CD4-positive, alpha-beta T cell (primary cell): ENCODE measurements at places on chromosomes 6 and 20.

GRCh38 chr6:111606620-111607115 is 990 bp upstream of the TRAF3IP2 start:
- no peak for DNase-seq

DNA sequence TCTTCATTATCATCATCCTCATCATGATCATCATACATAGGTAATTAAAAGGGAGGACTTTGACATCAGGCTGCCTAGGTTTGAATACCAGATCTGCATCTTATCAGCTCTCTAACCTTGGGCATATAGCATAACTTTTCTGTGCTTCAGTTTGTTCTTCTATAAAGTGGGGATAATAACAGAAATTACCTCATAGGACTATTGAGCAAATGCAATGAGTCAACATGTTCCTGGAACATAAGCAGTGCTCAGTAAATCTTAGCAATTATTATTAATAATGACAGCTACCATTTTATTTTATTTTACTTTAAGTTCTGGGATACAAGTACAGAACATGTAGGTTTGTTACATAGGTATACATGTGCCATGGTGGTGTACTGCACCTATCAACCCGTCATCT is 7.2 kb downstream of the C20orf202 start:
- no peak for DNase-seq

DNA sequence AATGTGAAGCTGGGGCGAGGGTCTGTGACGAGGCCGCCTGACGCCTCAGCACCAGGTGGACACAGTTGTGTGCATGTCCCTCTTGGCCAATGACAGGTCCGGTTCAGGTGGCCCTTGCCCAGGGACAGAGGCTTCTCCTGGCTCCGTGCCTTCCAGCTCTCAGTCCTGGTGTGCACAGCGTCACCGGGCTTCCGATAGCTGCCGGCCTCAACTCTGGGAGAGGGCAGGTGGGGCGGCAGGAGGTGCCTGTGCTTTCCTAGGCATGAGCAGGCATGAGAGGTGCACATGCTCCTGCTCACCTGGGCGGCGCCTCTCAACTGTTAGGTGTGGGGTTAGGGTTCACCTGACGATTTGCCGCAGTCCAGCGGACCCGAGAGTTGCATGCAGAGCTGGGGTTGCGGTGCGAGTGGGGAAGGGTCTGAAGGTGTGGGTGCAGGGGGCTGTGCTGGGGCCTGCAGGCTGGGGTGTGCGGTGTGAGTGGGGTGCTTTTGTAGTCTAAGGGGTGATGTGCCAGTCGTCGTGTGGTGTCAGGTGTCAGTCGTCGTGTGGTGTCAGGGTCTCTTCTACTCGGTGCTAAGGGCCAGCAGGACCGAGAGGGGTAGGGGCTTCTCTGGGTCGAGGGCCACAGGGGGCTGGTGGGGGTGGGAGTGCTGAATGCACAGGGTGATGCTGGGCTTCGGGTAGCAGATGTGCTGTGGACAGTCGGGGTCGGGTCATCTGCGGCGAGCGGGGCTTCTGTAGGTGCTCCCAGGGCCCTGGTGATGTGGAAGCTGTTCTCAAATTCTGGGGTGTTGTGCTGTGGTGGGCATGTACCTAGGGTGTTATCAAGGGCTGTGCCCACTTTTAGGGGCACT is 3.8 kb upstream of the SOX18 start:
- DNase-seq, result no peak

- DNase-seq, result peak; percentile 77
These were observed 1.3 kb downstream of the TAPBP start for GRCh38 chr6:33312361-33313104.

DNA sequence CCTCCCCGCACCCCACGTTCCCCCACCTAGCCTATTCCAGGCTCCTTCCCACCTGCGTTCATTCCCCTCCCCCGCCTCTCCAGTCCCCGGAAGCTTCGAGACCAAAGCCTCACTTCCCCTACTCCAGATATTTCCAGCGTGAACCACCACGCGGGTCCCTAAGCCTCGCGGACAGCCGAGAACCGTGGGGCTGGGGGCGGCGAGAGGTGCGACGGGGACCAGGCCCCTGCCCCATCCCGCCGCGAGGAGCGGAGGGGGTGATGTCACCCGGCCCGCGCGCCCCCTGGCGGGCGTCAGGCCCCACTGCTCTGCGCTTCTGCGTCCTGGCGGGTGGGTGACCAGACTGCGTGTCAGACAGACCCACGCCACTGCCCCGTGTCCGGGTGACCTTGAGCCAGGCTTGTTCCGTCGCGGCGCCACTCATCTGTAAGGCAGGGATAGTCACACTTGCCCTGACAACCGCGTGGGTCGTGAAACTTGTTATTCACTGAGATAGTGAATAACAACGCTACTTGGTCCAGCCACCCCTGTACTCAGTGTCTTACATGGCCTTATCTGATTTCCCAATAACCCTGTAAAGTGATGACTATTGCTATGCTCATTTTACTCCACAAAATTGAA is 9.0 kb upstream of the HSP90AB1 start:
- DNase-seq, result peak; percentile 81

DNA sequence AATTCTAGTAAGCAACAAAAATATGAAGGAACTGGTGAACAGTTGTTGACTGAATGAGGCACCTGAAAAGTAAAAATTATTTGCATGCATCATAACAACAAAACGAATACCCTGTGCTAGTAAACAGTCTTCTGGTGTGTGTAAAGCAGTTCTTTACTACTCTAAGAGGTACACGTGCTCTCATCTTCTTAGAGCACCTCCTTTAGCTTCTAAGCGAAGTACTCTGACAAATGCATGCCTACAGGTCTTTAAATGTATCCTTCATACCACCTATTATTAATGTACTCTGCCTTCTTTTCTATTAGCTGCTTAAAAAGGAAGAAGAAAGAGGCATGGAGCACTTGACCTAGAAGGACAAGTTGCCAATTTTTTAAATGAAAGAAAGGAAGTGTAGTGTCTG is 32.2 kb upstream of the MYB start:
- DNase-seq, result no peak

- no peak for DNase-seq
These were observed 73.0 kb downstream of the RREB1 start for GRCh38 chr6:7180751-7181150.

DNA sequence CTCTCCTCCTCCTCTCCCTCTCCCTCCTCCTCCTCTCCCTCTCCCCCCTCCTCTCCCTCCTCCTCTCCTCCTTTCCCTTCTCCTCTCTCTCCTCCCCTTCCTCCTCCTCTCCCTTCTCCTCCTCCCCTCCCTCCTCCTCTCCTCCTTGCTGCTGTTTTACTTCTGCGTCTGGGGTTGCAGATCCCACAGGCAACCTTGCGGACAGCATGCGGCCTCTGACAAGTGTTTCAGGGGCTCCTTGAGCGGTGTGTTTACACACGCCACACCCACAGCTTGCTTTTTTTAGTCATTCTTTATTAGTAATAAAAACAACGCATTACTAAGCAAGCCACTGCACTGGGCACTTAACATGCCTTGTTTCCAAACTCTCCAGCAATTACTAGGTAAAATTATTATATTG is 81.9 kb downstream of the TFAP2C start:
- no peak for DNase-seq

DNA sequence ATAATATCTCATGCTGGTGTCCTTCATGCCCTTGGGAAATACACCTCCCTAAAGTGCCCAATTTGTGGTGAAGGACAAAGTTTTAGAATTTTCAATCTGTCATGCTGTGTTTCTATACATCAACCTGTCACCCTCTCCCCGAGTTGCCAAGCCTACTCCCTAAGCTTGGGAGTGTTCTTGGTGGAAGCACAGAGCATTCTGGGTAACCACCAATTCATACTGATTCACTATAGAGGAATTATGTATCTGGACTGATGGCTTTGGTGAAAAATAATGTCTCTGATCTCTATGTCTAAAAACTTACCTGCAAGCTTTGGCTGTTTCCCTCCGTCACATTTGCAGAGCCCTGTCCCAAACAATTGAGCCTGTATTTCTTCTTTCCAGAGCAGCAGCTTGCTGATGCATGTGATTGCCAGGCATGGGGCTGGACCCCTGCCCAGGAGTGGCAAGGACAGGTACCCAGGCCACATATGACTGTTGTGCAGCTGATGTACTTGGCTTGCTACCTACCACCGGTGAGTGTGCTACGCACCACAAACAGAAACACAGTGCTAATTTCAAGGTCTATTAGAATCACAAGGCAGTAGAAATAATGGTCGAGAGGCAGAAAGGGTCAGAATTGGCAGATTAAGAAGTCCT is 202.8 kb upstream of the CITED2 start:
- DNase-seq, result no peak

DNA sequence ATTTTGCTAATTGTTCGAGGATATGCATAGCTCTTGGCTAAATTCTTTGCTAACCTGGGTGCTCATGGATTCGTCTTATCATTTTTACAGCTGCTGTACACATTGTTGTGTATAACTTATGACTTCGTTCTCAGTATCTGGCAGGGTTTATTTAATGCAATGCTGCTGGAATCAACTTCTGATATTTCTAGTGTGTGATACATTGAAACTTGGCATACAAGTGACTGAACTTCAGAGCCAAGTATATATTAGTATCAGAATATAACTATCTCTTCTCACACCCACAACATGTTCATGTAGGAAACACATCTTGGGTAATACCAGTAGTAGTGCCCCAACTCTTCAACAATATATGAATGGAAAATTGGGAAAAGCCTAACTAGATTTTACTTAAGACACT is 764.2 kb downstream of the TENT5A start:
- no peak for DNase-seq

DNA sequence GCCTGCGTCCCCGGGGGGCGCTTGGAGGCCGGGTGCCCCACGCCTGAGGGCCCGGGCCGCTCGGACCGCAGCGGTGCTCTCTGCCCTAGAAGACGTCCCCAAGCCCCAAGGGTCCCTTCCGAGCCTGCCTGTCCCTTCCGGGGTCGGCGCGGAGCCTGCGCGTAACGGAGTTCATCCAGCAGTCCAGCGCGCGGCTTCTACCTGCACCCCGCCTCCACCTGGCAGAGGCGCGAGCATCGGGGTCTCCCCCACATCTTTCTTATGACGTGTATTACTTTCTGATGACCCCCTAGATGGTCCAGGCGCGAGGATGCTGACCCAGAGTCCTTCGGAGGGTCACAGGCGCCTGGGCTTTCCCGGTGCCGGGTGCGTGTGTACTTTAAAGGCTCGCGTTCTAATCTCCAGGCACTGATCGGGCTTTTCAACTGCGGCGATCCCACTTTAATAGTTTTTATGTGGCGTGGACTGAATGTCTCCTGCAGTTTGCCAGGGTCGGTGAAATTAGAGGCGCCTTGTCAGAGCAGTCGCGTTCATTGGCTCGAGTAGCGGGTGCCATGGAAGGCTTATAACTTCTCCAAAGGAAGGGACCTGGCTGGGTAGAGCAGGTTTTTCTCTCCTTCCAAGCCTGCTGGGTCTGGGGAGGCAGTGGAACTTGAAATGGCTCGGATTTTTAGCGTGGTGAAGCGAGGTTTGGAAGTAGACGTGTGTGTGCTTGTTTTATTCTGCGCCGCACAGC is 912 bp downstream of the EYA4 start:
- DNase-seq, result no peak

- DNase-seq, result no peak
These were observed 173.3 kb downstream of the PTPRK start for GRCh38 chr6:128347123-128347522.

GRCh38 chr20:59176812-59177211 is 13.2 kb downstream of the ZNF831 start:
- DNase-seq, result no peak

- DNase-seq, result no peak
These were observed 171.9 kb downstream of the LMBRD1 start for GRCh38 chr6:69624944-69625343.

- no peak for DNase-seq
These were observed 269.6 kb downstream of the KHDC1L start for GRCh38 chr6:72955666-72956065.

GRCh38 chr6:37550191-37550831 is 50.6 kb upstream of the CCDC167 start:
- DNase-seq, result no peak

DNA sequence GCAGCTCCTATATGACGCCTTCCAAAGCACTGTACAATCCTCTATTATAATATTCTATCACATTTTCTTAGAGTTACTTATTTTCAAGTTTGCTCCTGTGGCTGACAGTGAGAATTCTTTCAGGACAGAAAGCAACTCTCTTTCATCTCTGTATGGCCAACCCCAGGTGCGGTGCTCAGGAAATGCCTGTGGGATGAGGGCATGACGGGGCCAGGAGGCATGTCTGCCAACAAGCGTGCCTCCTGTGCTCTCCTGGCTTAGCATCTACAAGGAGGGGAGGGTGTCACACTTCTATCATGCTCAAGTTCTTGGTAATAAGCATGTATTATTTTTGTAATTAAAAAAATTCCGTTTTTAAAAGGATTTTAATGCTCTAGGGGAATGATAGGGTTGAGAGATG is 11.4 kb downstream of the MRPL14 start:
- no peak for DNase-seq

DNA sequence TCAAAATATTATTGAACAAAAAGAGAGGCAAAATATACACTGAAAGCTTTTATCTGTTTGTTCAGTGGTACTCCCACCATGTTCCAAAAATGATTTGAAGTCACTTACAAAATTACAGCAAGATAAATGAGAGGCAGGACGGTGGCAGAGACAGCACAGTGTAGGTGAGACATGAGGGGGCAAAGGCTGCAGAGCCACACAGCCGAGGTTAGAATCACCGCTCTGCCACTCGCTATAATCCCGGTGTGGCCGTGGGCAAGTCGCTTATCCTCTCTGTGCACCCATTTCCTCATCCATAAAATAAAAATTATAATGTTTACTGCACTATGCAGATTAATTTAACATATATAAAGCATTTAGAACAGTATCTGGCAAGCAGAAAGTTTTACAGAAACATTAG is 140.1 kb upstream of the BEND6 start:
- DNase-seq, result no peak

GRCh38 chr6:164660781-164661180 is 648.6 kb downstream of the C6orf118 start:
- no peak for DNase-seq

DNA sequence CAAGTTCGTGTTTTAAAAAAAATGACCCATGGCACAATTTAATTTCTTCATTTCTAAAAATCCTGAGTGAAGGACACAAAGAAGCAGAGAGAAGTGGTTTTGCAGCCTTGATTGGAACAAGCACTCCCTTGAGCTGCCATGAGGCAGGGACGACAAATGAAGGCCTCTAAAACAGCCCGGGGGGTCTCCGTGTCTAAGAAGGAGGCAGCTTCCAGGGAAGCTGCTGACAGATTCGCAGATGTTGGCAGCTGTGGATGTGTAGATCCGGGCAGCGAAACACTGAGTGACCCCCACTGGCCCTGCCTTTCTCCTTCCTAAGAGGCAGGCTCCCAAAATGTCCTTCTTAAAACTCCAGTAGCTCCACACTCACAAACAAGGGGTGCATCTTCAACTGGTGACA is 9.6 kb upstream of the LBP start:
- no peak for DNase-seq

GRCh38 chr6:142218446-142218845 is 71.4 kb downstream of the VTA1 start:
- no peak for DNase-seq

DNA sequence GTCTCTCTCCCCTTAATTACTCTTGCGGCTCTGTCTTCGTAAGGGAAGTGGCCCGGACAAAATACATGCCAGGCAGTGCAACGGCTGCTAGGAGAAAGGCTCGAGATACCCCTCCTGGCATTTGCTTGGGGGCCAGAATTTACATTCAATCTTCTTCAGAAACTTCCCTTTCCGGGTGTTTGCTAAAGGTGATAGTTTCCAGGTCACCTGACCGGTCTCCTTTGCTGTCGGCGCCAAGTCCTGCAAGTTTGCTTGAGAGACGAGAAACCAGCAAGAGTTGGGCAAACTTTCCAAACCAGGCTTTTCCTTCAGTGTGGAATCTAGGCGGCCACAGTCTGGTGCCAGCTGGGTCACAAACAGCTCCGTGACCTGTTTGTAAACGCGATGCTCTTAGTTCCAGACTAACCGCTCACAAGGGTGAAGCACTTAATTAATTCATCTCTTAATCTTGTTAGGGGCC is 563 bp upstream of the SRSF3 start:
- peak; percentile 25 for DNase-seq
